Activated CD4-positive, alpha-beta memory T cell treated with anti-CD3 and anti-CD28 coated beads, Interleukin-2, amount 10 ng/mL, durations not matched to agents 7 days and 5 days (primary cell): ENCODE measurements at places on chromosomes 3 and 15. TPM values are rescaled to one million over a fixed set of nuclear protein-coding genes. Genes with fewer than 3 reads are reported as not detected.

DNA sequence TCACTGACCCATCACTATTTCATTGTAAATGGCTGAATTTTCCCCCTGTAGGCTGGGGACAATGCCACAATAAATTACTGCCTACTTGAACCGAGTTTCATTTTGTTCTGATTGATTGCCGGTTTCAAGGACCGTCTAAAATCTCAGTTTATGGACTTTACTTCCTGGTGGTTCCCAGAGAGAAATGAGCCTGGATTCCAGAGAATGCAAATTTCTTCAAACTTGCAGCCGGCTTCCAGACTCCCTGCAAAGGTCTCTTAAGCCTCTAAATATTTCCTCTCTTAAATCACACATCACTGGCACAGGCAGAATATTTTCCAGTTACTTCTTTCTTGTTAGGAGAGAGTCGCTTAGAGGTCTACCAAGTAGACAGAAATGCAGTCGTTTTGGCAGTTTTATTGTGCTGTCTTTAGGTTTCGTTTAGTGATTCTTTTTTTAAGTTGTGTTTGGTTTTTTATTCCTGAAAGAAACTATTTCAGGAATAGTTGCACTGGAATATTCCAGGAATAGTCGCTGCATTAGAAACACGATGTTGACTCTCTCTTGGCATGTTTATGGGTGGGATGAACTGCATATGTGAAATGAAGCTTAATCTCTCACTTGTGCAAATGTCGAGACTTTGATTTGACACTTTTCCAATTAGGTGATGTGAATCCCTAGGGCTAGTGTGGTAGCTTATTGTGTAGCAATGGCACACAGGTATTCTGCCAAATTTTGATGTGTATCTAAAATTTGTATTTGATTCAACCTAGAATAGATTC is 284.1 kb upstream of the NR2E3 start:
- no peaks in the 10 kb centered on the region for H3K36me3 ChIP-seq
- H3K27ac ChIP-seq, result no peak overlapping the region
- H3K4me3 ChIP-seq, result no peak overlapping the region
- DNase-seq, result no peak

GRCh38 chr15:100430411-100430810 is 88.6 kb upstream of the ADAMTS17 start:
- no peaks in the 10 kb centered on the region for H3K27me3 ChIP-seq
- H3K4me3 ChIP-seq, result no peak overlapping the region
- no peak overlapping the region for H3K27ac ChIP-seq

DNA sequence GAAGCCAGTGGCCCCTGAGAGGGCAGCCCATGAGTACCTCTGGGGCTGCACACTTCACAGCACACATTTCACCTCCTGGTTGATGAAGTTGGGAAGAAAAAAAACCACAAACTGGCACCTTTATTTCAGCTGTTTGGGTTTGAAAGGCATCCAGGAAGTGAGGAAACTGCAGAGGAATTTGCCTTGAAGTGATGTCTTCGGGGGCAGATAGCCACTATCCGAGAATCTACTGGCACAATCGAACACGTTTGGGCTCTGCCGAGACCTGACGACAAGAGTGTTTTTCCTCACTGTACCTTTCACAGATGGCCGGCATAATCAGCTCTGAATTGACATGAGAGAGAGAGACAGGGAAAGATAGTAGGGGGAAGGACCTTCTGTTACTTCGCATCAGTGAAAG is 59.7 kb downstream of the LRIG1 start:
- H3K27me3 ChIP-seq, result no peaks in the 10 kb centered on the region
- H3K4me1 ChIP-seq, result peaks cover 14% of the 10 kb centered on the region
- no peak overlapping the region for H3K27ac ChIP-seq
- peaks cover 21% of the 10 kb centered on the region for H3K36me3 ChIP-seq

DNA sequence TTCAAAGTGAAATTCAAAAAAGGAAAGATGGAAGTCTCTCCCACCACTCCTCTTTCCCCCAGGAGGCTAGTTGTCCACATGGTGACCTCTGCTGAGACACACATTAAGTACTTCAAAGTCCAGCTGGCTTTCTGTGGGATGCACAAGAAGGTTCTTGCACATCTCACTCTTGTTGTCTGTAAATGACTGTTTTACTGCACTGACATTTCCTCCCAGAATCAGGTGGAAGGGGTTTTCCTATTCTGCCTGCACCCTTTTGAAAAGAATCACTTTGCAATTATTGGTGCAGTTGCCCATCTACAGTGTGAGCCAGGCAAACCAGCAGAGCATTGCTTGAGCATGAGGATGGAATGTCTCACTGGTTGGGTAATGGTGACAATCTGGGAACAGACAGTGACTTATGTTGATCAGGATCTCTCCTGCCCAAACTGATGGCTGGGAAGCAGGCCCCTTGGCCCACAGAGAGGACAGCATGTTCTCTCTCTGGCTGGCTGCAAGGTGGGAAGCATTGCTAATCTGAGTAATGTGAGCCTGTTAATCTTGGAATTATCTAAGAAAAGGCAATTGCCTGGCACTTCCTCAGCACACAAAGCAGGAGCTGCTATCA is 347.7 kb upstream of the SATB1 start:
- H3K4me3 ChIP-seq, result no peak overlapping the region
- no peak for DNase-seq
- H3K36me3 ChIP-seq, result no peaks in the 10 kb centered on the region
- H3K4me1 ChIP-seq, result peaks cover 6% of the 10 kb centered on the region
- H3K27ac ChIP-seq, result no peak overlapping the region
- peaks cover 4% of the 10 kb centered on the region for H3K27me3 ChIP-seq

The LYZL4 gene
- not detected for total RNA-seq

DNA sequence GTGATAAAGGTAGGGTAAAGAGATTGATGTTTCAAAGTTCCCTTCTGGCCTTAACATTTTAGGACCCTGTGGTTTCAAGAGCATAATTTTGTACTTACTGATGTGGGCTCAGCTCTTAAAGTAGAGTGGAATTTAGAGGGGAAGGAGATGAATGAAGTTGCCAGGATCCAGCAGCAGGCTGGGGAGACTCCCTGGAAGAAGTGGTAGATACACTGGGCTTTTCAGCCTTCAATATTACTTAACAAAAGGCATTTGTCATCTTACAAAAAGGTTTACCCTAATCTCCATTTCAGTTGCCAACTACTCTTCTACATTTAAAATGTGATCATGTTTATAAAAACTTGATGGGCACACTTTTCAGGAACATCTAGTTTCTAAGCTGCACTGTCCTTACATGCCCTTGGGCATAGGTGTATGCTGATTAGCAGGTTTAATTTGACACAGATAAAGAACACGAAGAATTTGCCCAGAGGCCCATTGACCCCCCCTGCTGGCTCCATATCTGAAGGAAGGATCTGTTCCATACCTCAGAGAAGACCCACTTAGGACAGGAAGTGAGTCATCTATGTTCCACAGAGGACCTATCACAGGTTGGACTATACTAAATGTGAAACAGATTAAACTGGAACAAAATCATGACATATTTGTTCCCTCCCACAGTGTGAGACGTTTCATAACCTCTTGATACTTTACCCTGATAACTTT is 93.0 kb upstream of the LPP start:
- H3K36me3 ChIP-seq, result no peaks in the 10 kb centered on the region
- peak; percentile 63 for DNase-seq
- H3K4me1 ChIP-seq, result peaks cover 18% of the 10 kb centered on the region

The BFSP2 gene
- total RNA-seq, result 0.55 TPM

DNA sequence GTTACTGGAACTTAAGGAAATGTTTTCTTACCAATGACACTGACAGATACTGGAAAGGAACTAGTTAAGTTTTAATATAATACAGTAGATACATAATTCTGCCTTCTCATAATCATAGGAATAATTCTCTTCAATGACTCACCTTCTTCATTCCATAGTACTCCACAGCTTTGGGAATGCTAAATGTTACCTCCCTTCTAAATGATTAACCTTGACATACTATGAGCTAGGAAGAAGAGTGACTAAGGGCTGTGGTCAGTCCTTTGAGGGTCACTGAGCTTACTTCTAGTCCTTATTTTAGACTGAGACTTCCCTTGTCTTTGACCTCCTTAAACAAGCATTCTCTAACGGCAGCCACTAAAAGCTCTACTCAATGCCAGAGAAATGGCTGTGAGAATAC is 69.6 kb upstream of the PPIB start:
- DNase-seq, result no peak
- H3K4me1 ChIP-seq, result peaks cover 5% of the 10 kb centered on the region
- no peak overlapping the region for H3K4me3 ChIP-seq
- no peak overlapping the region for H3K27ac ChIP-seq

GRCh38 chr3:125102470-125102869 is 46.7 kb upstream of the HEG1 start:
- DNase-seq, result no peak
- peaks cover 1% of the 10 kb centered on the region for H3K4me1 ChIP-seq
- peaks cover 46% of the 10 kb centered on the region for H3K27me3 ChIP-seq
- no peak overlapping the region for H3K27ac ChIP-seq
- no peak overlapping the region for H3K4me3 ChIP-seq
- H3K36me3 ChIP-seq, result no peaks in the 10 kb centered on the region

GRCh38 chr3:129023909-129024308 is 22.8 kb downstream of the EFCC1 start:
- H3K27me3 ChIP-seq, result peaks cover 4% of the 10 kb centered on the region
- H3K27ac ChIP-seq, result no peak overlapping the region
- no peak for DNase-seq
- no peak overlapping the region for H3K4me3 ChIP-seq

DNA sequence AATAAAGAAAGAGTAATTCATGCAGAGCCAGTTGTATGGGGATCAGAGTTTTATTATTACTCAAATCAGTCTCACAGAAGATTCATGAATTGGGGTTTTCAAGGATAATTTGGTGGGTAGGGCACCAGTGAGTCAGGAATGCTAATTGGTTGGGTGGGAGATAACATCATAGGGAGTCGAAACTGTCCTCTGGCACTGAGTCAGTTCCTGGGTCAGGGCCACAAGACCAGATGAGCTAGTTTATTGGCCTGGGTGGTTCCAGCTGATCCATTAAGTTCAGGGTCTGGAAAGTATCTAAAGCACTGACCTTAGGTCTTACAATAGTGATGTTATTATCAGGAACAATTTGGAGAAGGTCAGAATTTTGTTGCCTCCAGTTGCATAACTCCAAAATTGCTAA is 998.6 kb upstream of the EPHA6 start:
- H3K4me1 ChIP-seq, result no peaks in the 10 kb centered on the region
- no peaks in the 10 kb centered on the region for H3K27me3 ChIP-seq
- no peak overlapping the region for H3K4me3 ChIP-seq
- no peak for DNase-seq
- H3K36me3 ChIP-seq, result no peaks in the 10 kb centered on the region

GRCh38 chr15:64753480-64754185 is 21.8 kb downstream of the RBPMS2 start:
- no peaks in the 10 kb centered on the region for H3K36me3 ChIP-seq
- no peak for DNase-seq
- H3K4me1 ChIP-seq, result no peaks in the 10 kb centered on the region

DNA sequence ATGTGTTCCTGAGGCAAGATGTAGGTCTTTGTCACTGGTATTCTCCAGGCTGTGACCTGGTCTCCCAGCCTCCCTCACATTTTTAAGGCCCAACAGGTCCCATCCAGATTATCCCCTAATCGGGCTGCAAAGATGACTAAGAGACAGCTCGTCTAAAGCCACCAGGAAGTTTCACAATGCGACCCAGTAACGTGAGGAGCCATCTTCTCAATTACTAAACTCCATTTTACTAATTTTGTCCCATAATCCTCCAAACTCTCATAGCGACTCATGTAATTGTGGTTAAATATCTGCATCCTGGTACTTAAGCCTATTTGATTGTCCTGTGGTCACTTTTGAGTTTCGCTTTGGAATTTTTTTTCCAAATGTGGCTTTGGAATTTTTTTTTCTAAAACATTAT is 8.7 kb upstream of the PLA2G4F start:
- H3K4me3 ChIP-seq, result no peak overlapping the region
- no peaks in the 10 kb centered on the region for H3K27me3 ChIP-seq
- DNase-seq, result no peak
- H3K36me3 ChIP-seq, result peaks cover 68% of the 10 kb centered on the region
- no peak overlapping the region for H3K27ac ChIP-seq
- peaks cover 5% of the 10 kb centered on the region for H3K4me1 ChIP-seq

DNA sequence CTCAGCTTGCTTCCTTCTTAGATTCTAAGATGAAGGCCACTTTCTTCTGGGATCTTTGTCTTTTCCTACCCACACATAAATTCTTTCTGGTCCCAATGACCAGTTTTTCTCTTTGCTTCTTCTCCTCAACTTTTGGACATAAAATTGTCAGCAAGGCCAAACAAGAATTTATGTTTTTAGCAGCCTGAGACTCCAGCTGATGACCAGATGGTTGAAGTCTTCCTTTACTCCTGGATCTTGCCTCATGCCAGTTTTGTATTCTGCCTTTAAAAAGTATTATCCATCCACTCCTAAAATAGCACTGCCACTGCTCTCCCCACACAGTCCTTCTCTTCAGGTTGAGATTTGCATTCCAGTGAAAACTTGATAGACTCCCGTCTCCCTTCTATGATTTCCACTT is 236.0 kb downstream of the VPS13C start:
- H3K4me3 ChIP-seq, result no peak overlapping the region
- DNase-seq, result no peak
- no peaks in the 10 kb centered on the region for H3K36me3 ChIP-seq

DNA sequence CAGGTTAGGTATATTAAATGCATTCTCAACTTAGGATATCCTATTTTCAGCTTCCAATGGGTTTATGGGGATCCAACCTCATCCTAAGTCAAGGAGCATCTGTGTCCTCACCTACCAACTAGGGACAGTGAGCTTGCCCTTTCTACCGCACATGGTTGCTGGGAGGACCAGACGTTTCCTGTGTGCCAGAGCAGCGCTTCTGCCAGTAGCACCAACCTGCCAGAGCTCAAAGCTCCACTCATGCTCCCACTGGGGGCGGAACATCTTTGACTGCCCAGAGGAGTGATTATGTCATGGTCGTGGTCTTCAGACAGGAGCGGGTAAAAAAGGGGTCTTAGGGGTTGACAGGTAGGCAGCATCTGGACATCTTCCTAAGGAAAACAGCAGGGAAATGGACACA is 24.7 kb downstream of the XPC start:
- no peak for DNase-seq
- no peaks in the 10 kb centered on the region for H3K27me3 ChIP-seq
- H3K4me3 ChIP-seq, result no peak overlapping the region
- H3K36me3 ChIP-seq, result peaks cover 44% of the 10 kb centered on the region
- no peak overlapping the region for H3K27ac ChIP-seq

GRCh38 chr3:53547327-53547726 is 52.9 kb downstream of the CACNA1D start:
- H3K4me3 ChIP-seq, result no peak overlapping the region
- H3K4me1 ChIP-seq, result peaks cover 2% of the 10 kb centered on the region
- no peaks in the 10 kb centered on the region for H3K36me3 ChIP-seq
- peaks cover 2% of the 10 kb centered on the region for H3K27me3 ChIP-seq
- H3K27ac ChIP-seq, result no peak overlapping the region
- no peak for DNase-seq

- no peak overlapping the region for H3K4me3 ChIP-seq
- H3K36me3 ChIP-seq, result no peaks in the 10 kb centered on the region
- DNase-seq, result no peak
- no peak overlapping the region for H3K27ac ChIP-seq
These were observed 26.1 kb downstream of the PPP2R3A start for GRCh38 chr3:135991621-135992020.

GRCh38 chr3:119628816-119629445 is 31.2 kb downstream of the PLA1A start:
- H3K27ac ChIP-seq, result no peak overlapping the region
- H3K4me3 ChIP-seq, result no peak overlapping the region
- peaks cover 3% of the 10 kb centered on the region for H3K36me3 ChIP-seq
- DNase-seq, result no peak

GRCh38 chr3:115351193-115351592 is 204.1 kb upstream of the ZBTB20 start:
- no peak overlapping the region for H3K27ac ChIP-seq
- no peaks in the 10 kb centered on the region for H3K36me3 ChIP-seq
- H3K4me1 ChIP-seq, result no peaks in the 10 kb centered on the region
- no peak overlapping the region for H3K4me3 ChIP-seq
- H3K27me3 ChIP-seq, result peaks cover 1% of the 10 kb centered on the region
- no peak for DNase-seq
